Stimulated activated CD8-positive, alpha-beta memory T cell treated with anti-CD3 and anti-CD28 coated beads, Interleukin-15, amount 100 ng/mL, for 1 hour (primary cell): ENCODE measurements at places on chromosomes 13 and 19.

- DNase-seq: no peak
Measured at GRCh38 chr13:98413796-98414195, 163.1 kb downstream of the STK24 start.

- no peak for DNase-seq
Measured at GRCh38 chr13:33392794-33393405, 107.3 kb upstream of the STARD13 start.

DNA sequence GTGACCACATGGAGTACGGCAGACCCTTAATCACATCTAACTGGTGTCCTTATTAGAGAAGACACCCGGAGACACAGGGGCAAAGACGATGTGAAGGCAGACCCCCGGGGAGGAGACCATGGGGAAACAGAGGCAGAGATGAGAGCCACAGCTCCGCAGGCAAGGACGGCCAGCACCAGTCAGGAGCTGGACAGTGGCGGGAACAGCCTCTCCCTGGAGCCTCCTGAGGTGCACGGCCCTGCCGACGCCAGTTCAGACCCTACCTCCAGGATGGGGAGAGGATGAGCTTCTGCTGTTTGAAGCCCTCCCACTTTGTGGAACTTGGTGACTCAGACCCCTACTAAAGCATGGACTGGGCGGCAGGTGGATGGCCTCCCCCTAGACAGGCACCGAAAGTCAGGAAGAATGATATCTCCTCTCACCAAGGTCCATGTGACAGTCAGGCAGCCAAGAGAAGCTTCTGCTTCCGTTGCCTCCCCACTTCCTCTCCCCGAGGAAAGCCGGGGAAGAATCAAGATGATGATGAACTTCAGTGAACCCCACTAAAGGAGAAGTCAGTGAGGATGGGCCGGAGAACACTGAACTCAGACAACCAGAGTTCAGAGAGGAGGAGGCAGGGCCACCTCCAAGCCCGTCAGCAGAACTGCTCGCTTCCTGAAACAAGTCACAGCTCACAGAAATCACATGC lies 25.4 kb downstream of the RAB20 start:
- no peak for DNase-seq

DNA sequence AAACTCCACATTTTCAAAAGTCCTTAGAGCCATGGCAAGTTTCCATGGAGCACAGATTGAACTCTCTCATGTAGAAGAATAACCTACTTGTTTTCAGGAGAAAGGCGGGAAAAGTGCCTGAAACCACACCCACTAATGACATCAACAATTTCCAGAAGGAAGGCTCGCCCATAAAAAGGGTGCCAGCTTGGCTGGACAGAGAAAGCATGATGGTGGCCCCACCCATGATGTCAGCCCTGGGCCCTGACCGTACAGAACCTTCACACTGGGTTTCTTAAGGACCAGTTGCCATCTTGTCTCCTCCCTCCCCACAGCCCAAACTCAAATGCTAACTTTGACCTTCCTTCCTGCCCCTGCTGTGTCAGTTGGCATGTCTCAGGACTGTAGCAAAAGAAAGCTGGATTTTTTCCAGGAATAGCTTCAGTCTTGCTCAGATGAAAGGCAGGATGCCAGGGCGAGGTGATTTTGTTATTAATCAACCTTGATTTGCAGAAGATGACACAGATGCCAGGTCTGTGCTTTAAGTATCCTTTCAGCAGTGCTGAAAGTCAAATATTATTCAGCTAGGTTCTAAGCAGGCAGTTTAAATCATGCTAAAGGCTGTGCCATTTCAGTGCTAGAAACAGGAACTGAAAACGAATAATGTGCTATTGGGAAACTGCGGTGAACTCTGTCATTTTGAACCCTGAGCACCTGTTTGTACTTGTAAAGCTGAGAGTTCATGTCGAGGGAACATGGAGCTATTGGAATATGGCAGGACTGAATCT lies 89.5 kb upstream of the RFC3 start:
- DNase-seq: no peak

- no peak for DNase-seq
Measured at GRCh38 chr13:44927968-44928367, 61.3 kb downstream of the NUFIP1 start.

DNA sequence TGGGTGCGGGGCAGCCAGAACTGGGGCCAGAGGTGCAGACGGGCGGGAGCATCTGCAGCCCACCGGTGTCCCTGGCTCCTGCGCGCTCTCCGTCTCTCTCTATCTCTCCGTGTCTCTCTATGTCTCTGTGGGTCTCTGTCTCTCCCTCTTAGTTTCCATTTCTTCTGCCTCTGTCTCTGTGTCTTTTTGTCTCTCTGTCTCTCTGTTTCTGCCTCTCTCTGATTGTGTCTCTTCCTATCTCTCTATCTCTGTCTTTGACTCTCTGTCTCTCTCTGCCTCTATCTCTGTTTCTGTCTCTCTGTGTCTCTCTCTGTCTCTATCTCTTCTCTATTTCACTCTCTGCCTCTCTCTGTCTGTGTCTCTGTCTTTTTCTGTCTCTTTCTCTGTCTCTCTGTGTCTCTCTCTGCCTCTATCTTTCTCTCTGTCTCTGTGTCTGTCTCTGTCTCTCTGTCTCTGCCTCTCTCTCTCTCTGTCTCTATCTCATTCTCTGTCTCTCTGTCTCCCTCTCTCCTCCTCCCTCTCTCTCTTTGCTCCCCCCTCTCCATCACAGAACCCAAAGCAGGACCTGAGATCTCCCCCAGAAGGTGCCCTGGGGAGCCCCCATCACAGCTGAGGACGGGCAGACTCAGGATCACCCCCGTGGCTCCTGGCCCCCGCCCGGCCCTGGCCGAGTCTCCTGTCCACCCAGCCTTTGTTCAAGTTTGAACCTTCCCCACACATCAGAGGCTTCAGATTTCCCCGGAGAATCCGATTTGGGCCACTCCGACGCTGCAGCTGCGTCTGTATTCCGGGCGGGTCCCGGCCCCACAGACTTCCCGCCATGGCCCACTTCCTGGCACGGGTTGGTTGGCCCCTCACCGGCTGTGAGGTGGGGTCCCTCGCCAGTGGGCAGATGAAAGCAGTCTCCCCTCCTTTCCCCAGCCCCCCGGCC lies 48.6 kb upstream of the TCF3 start:
- DNase-seq: no peak

DNA sequence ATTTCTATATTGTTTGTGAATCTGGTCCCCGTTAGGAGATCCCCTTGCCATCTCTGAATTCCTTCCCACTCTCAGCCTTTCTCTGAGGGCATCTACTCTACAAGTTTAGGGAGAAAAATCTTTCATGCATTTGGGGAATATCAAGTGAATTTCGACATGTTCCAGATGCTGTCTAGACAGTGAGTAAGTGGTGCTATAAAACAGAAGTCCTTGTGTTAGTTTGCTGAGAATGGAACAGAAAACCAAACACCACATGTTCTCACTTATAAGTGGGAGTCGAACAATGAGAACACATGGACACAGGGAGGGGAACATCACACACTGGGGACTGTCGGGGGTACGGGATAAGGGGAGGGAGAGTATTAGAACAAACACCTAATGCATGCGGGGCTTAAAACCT lies 5.1 kb downstream of the OR7A10 start:
- no peak for DNase-seq

GRCh38 chr13:47945738-47946137 lies 55.3 kb downstream of the SUCLA2 start:
- DNase-seq: no peak

DNA sequence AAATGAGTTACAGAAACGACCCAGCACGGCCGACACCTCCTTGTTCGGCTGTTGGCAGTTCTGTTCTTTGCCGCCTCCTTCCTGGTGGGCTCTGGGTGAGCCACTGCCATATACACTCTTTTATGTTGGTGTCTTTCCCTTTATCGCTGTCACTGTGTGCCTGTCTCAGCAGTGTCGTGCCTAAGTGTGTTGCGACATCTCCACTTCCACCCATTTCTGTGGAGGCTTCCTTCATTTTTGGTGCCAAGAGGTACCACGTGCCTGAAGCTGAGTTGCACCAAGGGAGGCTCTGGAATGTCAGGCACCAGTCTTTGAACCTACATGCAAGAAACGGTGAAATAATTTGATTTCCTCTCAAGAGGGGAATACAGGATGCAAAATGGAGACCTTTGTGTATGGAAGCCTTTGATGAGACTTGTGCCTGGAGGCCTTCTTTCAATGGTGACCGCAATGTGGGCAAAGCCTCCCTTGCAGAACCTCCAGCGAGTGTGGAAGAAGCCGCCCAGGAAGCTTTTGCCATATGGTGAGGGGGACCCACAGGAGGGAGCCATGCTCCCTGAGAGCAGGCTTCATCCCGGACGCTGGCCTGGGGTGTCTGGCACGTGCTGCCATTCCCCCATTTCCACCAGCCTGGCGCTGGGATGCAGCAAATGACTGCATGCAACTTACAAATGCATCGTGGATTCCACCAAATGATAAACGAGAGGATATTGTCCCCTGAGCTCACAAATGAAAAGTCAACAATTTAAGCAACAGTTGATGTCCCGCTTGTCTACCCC lies 136.2 kb downstream of the TEX29 start:
- DNase-seq: no peak
